ENCODE measurements at places on chromosomes 7 and 10. TPM values are rescaled to one million over a fixed set of nuclear protein-coding genes. Genes with fewer than 3 reads are reported as not detected.

DNA sequence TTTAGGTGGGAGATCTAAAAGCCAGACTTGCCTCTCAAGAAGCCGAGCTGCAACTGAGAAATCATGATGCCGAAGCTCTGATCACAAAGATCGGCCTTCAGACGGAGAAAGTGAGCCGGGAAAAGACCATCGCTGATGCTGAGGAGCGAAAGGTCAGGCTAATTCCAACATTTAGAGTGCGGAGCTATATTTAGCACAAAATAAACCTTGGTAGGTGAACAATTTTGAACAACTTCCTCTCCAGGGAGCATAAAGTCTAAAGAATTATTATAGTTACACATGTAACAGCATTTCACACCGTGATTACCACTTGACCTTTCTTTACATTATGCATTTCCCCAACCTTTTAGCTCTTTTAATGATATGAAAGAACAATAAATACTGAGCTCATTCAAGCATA lies 166.7 kb downstream of the CDCA7L start:
- no peak for DNase-seq

Gene TRIL
- 24.3 TPM for polyA plus RNA-seq

DNA sequence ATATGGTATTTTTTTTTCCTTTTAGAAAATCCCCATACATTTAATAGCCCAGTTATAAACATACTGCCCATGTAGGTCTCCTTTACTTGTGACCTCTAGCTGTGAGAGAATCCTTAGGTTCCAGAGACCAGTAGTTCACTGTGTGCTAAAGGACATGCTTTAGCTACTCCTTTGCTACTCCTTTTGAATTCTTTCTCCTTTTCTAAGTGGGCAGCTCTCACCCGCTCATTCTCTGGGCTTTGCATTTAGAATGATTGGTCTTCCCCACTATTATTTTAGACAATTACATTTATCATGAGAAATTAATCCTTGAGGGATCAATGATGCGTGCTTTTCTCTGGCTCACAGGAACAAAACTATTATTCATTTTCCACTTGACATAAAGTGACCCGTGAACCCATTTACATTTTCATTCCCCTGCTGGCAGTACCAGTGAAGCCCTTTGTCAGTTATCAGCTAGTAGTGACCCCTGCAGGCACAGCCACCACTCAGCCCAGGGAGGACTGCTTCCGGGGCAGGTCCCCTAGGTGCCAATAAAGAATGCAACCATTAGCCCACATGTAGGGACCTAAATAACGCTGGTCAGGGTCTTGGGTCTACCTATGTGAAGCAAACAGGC lies 844.3 kb downstream of the CNTNAP2 start:
- no peak for DNase-seq

Gene PKD1L1
- 1.2 TPM for polyA plus RNA-seq

DNA sequence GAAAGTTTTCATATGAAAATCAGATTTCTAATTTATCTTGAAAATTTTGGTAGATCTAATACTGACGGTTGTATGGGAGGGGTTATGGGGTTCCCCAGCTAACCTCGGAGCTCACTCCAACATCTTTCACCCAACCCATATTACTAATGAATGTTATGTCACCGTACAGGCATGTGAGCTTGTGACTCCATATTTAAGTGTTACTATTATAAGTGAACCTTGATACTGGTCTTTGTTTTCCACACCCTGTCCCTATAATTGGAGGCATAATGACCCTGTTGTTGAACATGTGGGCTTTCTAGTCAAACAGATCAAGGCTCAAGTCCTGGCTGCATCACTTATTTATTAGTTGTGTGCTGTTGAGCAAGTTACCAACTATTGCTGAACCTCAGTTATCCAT lies 27.2 kb downstream of the WDFY4 start:
- no peak for DNase-seq

DNA sequence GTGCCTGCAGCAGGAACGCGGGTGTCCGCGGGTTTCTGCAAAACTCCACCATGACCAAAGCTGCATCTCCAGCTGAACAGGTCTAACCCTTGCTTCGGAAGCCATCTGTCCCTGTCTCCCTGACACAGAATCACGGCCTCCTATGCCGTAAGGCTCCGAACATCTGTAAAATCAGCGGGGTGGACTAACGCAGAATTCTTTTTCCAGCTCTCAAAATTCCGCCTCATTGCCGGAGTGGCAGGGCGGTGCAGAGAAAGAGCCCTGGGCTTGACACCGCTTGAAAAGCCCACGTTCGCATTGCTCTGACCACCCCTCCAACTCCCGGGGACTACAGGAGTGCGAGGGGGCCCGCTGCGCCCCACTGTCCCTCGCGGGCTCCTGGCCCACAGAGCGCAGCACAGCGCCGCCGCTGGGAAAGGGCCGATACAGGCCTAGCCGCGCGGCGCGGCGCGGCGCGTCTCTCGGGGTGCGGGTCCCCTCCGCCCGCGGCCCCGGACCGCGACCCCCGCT lies 409 bp downstream of the DNMBP start:
- no peak for DNase-seq

DNA sequence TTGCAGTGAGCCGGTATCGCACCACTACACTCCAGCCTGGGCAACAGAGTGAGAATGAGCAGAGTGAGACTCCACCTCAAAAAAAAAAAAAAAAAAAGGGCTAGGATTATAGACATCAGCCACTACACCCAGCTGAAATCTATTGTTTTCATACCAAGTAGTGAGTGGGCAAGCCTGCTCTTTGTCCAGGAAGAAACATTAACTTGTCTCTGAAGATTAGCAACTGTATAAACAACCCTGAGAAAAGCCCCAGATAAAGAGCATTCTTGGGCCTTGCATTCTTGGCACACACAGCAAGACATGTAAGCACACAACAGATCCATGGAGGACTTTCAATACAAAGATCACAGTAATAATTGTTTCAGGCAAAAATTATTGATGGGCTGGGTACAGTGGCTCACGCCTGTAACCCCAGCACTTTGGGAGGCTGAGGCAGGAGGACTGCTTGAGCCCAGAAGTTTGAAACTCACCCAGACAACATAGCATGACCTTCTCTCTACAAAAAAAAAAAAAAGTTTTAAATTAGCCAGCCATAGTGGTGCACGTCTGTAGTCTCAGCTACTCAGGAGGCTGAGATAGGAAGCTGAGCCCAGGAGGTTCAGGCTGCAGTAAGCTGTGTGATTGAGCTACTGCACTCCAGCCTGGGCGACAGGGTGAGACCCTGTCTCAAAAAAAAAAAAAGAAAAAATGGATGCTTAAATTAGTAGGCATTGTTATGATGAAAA lies 4.4 kb downstream of the PSPH start:
- DNase-seq, result no peak

GRCh38 chr7:42235741-42236161 lies 1.3 kb downstream of the GLI3 start:
- no peak for DNase-seq
